Endothelial cell (in vitro differentiated cells): ENCODE measurements at places on chromosomes 13 and 19.

- no peaks in the 10 kb centered on the region for H3K4me1 ChIP-seq
- peaks cover 12% of the 10 kb centered on the region for H3K27me3 ChIP-seq
- no peak overlapping the region for H3K27ac ChIP-seq
- no peak for DNase-seq
- no peak overlapping the region for H3K4me3 ChIP-seq
Measured at GRCh38 chr19:2355168-2356035, 4.7 kb upstream of the TMPRSS9 start.

DNA sequence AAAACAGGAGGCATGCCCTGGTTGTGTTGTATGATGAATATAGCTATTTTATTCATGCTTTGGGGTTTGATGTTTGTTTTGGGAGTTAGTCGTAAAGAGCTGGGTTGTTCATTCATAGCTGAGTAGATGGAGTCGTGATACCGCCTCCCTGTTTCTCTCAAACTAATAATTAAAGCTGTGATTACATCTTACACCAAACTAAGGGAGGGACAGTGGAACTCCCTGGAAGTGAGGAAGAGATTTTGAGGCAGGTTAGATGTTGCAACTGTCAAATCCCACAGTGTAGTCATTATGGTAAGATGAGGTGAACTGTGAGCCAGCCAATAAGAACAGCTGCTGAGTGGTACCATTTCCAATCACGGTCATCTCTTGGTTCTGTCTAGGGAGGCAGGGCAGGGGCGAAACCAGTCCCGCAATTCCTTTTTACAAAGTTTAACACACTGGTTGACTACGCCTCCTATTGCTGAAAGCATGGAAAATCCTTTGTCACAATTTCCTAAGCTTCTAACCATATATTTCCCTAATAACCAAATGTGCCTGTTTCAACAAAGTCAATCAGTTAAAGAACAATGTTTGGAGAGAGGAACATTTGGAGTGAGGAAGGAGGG, 207.6 kb upstream of the SERP2 start:
- H3K4me1 ChIP-seq = no peaks in the 10 kb centered on the region
- H3K36me3 ChIP-seq = no peaks in the 10 kb centered on the region
- H3K27me3 ChIP-seq = no peaks in the 10 kb centered on the region

DNA sequence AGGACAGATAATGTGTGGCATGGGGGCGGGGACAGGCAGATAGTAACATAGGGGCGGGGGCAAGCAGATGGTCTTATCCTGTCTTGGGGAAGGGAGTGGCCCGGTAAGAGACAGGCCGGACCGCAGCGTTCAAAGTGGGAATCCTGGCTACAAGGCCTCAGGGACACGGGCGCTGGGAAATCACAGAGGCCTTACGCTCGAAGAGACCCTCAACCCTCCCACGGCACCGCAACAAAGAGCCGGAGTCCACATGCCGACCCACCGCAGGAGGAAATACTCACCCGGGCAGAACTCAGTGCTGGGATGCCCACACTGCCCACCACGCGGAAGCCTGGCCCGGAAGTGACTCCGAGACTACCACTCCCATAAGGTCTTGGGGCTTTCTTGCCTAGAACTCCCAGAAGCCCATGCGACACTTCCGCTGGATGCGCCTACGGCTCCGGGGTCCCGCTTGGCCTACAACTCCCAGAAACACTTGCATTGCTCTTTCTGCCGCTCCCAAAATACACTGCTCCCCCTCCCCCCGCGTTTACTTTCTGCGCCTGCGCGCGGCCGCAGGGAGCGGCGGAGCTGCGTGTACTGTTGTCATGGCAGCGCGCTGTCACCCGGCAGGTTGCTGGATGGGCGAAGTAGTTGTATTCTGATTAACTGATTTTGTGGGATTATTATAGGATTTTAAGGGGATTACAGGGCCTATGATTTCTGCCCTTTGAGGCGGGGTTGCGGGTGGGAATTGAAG, at the start of gene CTU1:
CTU1 (minus strand) TSS at position 344 of the 739 bp plus-strand sequence. CDS start 3,840 bp downstream, outside the sequence.
- H3K27ac ChIP-seq = peak within 1 kb of the TSS; percentile 96
- peaks cover 9% of the 10 kb centered on the region for H3K4me1 ChIP-seq
- peak; percentile 96 for DNase-seq
- peak within 1 kb of the TSS; percentile 98 for H3K4me3 ChIP-seq
- H3K36me3 ChIP-seq = peaks cover 27% of the 10 kb centered on the region

GRCh38 chr13:113298043-113298945, 1.3 kb downstream of the LAMP1 start:
- peaks cover 26% of the 10 kb centered on the region for H3K27me3 ChIP-seq
- DNase-seq = no peak
- peak overlapping the region; percentile 98 for H3K4me3 ChIP-seq
- H3K4me1 ChIP-seq = peaks cover 21% of the 10 kb centered on the region

GRCh38 chr13:107835339-107836018, 379.9 kb downstream of the LIG4 start:
- no peak overlapping the region for H3K4me3 ChIP-seq
- no peaks in the 10 kb centered on the region for H3K36me3 ChIP-seq
- DNase-seq = no peak
- H3K27me3 ChIP-seq = no peaks in the 10 kb centered on the region
- peaks cover 8% of the 10 kb centered on the region for H3K4me1 ChIP-seq
- peak overlapping the region; percentile 69 for H3K27ac ChIP-seq

- H3K4me1 ChIP-seq = no peaks in the 10 kb centered on the region
- H3K27ac ChIP-seq = no peak overlapping the region
- no peak overlapping the region for H3K4me3 ChIP-seq
- no peaks in the 10 kb centered on the region for H3K36me3 ChIP-seq
Measured at GRCh38 chr13:47409778-47410177, 512.9 kb upstream of the HTR2A start.

DNA sequence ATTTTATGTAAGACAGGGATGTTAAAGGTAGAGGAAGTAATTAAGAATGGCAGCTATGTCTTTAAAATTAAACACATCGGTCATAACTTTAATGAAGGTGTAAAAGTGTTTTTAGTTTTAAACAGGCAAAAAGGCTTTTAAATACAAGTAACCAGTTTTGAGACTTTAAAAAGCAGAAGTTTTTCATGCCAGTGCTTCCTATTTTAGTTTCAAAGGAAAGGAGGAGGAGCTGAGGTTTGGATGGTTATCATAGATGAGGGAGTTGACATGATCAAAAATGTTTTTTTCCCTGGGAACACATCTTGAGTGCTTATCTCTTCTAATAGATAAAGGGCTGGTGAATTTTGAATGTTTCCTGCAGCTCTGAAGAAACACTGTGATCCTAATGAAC, 42.9 kb downstream of the LRCH1 start:
- peaks cover 75% of the 10 kb centered on the region for H3K4me1 ChIP-seq
- peaks cover 4% of the 10 kb centered on the region for H3K27me3 ChIP-seq
- no peaks in the 10 kb centered on the region for H3K36me3 ChIP-seq
- H3K27ac ChIP-seq = peak overlapping the region; percentile 76
- no peak overlapping the region for H3K4me3 ChIP-seq

DNA sequence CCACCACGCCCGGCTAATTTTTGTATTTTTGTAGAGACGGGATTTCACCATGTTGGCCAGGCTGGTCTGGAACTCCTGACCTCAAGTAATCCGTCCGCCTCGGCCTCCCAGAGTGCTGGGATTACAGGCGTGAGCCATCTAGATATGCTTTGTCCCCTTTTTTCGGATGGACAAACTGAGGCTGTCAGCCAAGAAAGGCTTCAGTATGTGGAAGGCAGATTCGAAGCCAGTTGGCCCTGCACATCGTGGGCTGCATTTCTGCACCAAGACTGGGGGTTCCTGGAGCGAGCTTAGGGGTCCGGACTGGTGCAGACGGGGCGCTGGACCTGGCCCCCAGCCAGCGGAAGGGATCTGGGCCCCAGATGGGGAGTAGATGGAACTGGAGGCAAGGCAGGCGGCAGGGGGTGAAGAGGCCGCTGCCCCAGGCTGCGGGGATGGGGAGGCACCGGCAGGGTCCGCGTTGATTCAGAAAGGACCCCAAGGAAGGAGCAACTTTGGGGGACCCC, 9.7 kb upstream of the JUND start:
- peak overlapping the region; percentile 82 for H3K4me3 ChIP-seq
- peaks cover 9% of the 10 kb centered on the region for H3K27me3 ChIP-seq
- DNase-seq = no peak

DNA sequence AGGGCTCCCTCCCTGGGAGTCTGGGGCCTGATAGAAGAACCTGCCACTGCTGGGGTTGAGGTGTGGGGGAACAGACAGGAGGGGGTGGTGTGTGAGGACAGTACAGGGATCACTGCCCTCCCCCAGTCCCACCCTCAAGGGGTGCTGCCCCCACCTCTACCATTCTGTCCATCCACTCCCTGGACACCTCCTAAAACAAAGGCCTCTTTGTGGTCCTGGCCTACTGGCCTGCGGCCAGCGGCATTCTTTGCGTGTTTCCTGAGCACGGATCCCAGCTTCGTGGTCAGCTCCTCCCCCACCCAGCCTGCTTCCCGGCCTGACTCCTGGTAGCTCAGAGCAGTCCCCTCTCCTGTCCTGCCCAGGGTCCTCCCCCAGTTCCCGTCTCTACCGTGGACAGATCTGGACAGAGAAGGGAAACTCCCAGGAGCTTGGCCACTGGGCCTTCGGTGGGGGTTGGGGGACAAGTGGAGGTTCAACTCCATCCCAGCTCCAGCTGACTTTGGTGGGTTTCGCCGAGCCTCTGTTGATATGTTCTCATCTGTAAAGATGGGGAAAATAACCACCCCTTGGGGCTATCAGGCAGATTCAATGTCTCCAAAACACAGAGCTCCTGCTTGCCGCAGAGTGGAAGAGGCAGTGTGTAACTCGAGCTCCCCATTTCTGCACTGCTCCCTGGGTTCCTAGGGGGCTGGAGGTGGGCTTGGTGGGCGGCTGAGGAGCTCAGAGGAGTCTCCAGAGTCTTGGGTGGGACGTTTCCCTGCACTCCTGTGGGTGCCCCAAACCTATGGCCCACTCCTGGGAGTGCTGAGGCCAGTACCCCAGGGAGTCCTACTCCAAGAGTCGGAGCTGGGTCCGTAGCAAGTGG, 48.7 kb downstream of the LYL1 start:
- peaks cover 5% of the 10 kb centered on the region for H3K36me3 ChIP-seq
- peak overlapping the region; percentile 42 for H3K4me3 ChIP-seq
- peaks cover 65% of the 10 kb centered on the region for H3K4me1 ChIP-seq
- no peak overlapping the region for H3K27ac ChIP-seq
- peak; percentile 74 for DNase-seq
- H3K27me3 ChIP-seq = peaks cover 12% of the 10 kb centered on the region

GRCh38 chr13:32791545-32792172, 205.4 kb downstream of the PDS5B start:
- H3K4me3 ChIP-seq = no peak overlapping the region
- H3K4me1 ChIP-seq = peaks cover 36% of the 10 kb centered on the region
- H3K36me3 ChIP-seq = peaks cover 10% of the 10 kb centered on the region
- peaks cover 9% of the 10 kb centered on the region for H3K27me3 ChIP-seq

DNA sequence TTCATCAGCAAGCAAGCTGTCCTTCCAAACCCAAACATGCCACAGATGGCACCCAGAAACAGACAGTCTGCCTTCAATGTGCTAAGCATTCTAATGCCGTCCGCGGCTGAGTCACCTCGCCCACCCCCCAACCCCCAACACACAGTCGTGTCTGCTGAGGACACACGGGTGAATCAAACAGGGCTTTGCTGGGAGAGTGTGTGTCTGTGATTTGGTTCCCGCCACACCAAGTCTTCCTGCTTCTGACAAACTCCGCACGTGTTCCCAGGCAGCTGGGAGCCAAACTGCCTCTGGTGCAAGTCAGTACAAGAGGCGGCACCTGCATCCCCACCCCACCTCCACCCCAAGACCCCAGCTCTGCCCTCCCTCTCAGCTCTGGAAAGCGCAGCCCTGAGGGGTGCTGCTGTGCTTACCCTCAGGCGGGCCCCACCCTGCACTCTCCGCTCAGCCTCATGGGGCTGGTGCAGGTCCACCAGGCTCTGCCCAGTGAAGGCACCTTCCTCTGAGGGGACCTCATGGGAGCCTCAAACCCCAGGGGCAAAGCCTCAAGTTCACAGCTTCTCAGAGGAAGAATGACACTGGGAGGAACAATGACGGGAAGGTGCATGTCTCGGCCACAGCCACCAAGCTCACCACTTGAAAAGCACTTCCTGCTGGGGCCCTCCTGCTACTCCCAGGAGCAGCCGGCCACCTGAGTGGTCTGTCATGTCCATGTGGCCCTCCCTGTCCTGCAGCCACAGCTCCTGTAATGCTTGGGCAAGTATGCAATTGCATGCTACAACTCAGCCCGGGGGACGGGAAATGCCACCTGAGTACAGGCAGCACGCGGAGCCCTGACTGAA, 15.0 kb upstream of the SLC35E1 start:
- H3K4me1 ChIP-seq = peaks cover 73% of the 10 kb centered on the region
- H3K27me3 ChIP-seq = peaks cover 5% of the 10 kb centered on the region
- peak overlapping the region; percentile 56 for H3K4me3 ChIP-seq
- H3K27ac ChIP-seq = no peak overlapping the region
- no peaks in the 10 kb centered on the region for H3K36me3 ChIP-seq

DNA sequence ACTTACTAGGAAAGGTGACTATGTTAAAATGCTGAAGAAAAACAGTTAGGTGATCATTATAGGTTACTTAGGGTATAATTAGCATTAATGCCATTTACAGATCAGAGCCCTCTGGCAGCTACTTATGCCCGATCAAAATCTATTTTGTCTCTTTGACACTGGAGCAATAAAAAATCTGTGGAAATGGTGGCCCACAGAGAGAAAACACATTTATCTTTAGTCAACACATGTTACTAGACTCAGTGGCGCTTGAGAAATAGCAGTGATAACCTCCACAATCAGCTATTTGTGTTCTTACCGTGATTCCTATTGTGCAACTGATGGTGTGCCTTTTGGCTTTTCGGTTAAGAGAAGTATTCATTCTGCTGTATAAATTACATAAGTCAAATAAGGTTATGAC, 1519.6 kb downstream of the PCDH9 start:
- no peak for DNase-seq
- no peak overlapping the region for H3K4me3 ChIP-seq
- no peaks in the 10 kb centered on the region for H3K36me3 ChIP-seq
- H3K4me1 ChIP-seq = no peaks in the 10 kb centered on the region

DNA sequence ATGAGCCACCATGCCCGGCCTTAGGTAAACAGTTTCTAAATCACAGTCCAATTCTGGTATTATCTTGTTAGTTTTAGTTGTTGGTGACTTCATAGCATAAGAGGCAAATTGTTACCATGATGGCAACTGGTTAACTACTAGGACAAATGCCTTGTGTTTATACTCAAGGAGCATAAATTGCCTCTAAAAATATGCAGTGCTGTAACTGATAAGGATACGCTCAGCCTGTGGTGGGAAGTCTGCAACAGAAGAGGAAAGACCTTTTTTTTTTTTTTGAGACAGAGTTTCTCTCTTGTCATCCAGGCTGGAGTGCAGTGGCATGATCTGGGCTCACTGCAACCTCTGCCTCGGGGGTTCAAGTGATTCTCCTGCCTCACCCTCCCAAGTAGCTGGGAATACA, 311.9 kb upstream of the ARGLU1 start:
- peaks cover 20% of the 10 kb centered on the region for H3K4me1 ChIP-seq
- H3K27me3 ChIP-seq = peaks cover 1% of the 10 kb centered on the region
- DNase-seq = no peak
- H3K36me3 ChIP-seq = no peaks in the 10 kb centered on the region

- H3K27ac ChIP-seq = no peak overlapping the region
- no peaks in the 10 kb centered on the region for H3K4me1 ChIP-seq
- no peak overlapping the region for H3K4me3 ChIP-seq
Measured at GRCh38 chr19:18771328-18772242, 19.5 kb downstream of the COMP start.

GRCh38 chr19:1875646-1876495, 9.4 kb downstream of the ABHD17A start:
- peak overlapping the region; percentile 96 for H3K4me3 ChIP-seq
- H3K27me3 ChIP-seq = peaks cover 27% of the 10 kb centered on the region
- peak overlapping the region; percentile 74 for H3K27ac ChIP-seq
- H3K36me3 ChIP-seq = peaks cover 3% of the 10 kb centered on the region
- peaks cover 16% of the 10 kb centered on the region for H3K4me1 ChIP-seq
